ENCODE measurements at places on chromosomes 12 and 14.
A peak's percentile ranks its signal among the peaks of the same experiment; 100 is the strongest.

- no peak for DNase-seq
These were observed 455.6 kb upstream of the TMPO start for GRCh38 chr12:98059659-98060343.

DNA sequence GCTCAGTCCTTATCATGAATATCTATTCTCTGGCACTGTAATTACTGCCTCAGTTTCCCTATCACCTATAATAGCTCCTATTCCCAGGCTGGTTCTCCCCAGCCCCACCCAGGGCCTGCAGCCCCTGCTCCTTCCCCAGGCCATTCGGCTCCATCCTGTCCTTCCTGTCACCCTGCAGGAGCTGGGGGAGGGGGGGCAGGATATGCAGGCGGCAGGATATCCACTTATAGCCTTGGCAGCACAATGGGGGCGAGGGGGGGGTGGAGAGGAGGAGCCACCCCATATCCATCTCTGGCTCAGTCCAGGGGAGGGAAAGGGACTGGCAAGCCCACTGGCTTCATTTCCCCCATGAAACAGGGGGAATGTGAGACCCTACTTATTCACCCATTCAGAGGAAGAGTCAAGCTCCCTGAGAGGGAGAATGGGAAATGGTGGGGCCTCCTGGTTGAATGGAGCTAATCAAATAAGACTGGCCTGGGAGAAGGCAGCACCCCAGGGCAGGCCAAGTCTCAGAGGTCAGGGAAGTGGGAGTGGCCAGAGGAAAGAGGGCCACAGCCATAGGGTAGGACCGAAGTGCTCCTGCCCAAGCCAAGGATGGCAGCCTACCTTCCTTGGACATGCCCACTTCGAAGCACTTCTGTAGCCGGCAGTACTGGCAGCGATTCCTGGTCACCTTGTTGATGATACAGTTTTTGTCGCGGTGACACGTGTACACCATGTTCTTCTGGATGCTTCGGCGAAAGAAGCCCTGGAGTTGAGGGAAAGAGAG lies 7.8 kb upstream of the ITGB7 start:
- no peak for DNase-seq

- DNase-seq, result no peak
These were observed 145.3 kb downstream of the SSPN start for GRCh38 chr12:26340649-26341048.

- no peak for DNase-seq
These were observed 2.1 kb upstream of the PTPRQ start for GRCh38 chr12:80441921-80442320.

DNA sequence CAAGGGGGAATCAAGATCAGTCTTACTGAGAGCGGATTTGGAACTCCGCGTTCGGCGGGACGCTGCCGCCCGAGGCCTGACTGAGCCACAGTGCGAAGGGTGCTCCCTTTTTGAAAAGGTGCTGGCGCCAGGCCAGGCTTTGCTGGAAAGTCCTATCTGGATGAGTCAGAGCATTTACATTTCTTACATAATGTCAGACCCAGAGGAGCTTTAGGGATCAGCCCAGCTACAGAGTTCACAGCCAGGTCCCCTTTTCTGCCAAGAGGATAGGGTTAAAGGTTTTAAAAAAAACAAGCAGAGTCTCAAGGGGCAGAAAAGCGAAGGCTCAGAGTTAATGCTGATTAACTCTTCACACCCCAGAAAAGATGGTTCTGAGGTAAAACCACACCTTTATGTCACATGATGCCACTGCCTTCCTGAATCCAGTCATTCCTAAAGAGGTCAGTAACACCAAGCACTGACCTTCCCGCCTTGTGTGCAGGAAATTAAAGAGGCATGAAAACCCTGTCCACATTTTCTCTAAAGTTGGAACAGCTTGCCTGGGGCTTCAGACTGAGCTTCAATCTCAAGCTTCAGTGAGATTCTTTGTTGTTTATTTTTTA lies 11.7 kb upstream of the FBXL14 start:
- DNase-seq, result peak; percentile 43

GRCh38 chr12:16324772-16325171 lies 22.7 kb upstream of the MGST1 start:
- DNase-seq, result no peak

DNA sequence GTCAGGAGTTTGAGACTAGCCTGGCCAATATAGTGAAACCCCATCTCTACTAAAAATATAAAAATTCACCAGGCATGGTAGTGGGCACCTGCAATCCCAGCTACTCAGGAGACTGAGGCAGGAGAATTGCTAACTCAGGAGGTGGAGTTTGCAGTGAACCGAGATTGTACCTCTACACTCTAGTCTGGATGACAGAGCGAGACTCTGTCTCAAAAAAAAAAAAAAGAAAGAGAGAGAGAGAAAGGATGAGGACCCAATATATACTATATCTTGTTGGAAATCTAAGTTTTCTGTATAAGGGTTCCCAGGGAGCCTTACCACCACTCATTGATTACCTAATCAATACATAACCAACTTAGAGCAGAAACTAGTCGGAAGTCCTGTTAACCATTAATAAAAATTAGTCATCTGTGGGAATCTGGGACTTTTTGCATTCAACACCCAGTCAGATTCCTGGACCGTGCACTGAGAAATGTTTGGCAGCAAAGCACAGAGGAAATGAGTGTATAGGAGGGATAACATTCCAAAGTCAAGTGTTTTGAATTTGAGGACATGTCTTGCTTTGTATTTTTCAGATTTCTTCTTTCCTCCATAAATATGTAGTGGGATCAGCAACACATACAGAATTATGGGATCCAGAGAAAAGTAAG lies 44.8 kb upstream of the NR2C1 start:
- DNase-seq, result no peak

DNA sequence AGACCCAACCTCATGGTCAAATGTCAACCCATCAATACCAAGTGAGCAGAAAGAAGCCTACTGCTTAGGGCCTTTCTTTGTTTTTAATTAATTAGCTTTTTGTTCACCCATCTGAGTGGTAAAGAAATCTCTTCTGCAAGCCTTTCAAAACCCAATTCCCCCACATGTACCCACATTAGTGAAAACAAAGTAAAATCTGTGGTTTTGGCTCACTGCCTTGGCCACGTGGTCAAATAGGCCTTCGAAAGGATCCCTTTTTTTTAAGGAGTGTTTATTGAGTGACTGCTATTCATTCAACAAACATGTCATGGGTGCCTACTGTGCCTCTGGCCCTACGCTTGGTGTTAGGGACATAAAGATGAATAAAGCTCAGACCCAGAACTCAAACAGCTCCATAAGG lies 160.1 kb downstream of the NUAK1 start:
- no peak for DNase-seq

DNA sequence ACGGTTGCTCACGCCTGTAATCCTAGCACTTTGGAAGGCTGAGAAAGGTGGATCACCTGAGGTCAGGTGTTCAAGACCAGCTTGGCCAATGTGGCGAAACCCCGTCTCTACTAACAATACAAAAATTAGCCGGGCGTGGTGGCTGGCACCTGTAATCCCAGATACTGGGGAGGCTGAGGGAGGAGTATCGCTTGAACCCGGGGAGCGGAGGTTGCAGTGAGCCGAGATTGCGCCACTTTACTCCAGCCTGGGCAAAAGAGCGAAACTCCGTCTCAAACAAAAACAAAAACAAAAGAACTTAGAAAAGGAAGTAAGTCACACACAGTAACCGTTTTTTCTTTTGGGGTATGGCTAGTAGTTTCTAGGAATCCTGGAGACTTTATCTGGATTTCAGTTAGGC lies 1.7 kb upstream of the PALS1 start:
- DNase-seq, result no peak

- DNase-seq, result no peak
These were observed 158.9 kb downstream of the KIF26A start for GRCh38 chr14:104297313-104297704.

GRCh38 chr14:39025810-39026627 lies 77.0 kb downstream of the SEC23A start:
- DNase-seq, result no peak

DNA sequence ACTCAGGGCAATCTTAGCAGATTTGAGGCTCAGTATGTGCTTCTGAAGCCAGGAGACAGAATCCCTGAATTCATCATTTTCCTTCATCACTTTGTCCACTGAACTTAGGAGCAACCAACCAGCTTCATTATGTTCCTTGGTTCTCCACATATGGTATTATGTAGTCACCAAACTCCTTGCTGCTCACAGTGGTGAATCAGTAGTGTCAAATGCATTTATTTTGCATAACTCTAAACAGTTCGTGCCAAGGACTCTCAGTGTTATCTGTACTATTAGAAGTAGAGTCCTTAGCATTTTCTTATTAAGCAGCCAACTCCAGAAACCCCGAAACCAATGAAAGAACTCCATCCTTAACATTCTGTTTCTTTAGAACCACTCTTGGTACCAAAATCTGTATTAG lies 466.9 kb upstream of the RGS6 start:
- DNase-seq, result no peak

DNA sequence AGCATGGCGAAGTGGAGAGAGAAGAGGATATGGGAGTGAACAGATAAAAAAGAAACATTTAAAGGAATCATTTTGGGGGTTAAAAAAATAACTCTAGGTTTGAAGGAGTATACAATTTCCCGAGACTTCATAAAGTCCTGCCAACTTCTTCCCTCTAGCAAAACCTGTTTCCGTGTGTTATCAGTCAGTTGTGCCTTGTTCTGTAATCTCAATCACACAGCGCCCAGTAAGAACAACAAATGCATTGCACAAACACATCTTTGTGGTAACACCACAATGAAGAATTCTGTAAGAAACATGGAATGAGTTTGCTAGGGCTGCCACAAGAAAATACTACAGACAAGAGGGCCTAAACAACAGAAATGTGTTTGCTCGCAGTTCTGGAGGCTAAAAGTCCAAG lies 144.7 kb upstream of the FUT8 start:
- DNase-seq, result no peak

GRCh38 chr12:51406859-51407258 lies 15.7 kb upstream of the GALNT6 start:
- DNase-seq, result no peak

DNA sequence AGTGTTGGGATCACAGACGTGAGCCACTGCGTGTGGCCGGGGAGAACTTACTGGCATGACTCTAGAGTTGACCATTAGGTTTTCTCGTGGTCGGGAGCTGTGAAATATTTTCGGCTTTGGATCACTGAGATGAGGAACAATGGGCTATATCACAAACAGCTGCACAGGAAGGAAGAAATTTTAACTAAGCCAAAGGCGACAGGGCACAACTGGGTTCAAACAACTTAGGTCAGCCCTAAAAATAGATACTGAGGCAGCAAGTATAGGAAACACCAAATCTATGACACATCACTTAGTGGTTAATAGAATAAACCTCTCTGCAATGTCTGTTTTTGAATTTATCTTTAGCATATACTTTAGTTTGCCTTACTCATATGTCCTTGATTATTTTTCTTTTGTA lies 162.9 kb downstream of the LRIG3 start:
- no peak for DNase-seq

- no peak for DNase-seq
These were observed 523 bp downstream of the WSB2 start for GRCh38 chr12:118060301-118061010.

DNA sequence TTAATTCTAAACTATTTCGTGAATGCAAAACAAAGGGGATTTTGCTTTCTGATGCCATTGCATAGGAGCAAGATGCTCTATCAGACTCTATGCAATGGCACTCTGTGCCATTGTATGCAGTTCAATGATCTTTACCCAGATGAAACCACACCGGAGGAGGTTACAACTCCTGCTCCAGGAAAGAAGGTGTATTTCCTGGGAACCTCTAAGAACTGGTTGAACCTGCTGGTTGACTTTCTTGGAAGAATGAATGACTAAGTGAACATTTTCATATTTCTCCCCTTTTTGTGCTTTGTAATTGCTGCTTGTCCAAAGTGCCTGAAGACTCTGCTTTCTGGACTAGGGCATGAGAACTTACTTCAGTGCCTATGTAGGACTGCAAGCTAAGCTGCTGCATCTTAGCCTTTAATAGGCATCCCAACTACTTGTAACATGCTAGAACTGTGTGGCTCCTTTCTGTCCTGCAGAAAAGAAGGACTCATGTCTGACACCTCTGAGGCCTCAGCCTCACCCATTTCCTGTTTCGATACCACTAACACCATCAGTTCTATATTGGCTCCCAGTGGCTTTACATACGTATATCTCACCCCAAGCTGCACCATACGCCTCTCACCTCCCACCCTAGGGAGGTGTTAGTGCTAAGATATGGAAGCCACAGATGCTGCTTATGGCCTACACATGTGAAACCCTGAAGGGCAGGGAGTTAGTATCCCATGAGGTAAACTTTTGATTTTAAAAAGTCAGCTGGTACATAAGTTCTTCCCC lies 193.5 kb upstream of the CNOT2 start:
- no peak for DNase-seq

GRCh38 chr12:71691504-71692129 lies 5.7 kb downstream of the TMEM19 start:
- DNase-seq, result no peak

- DNase-seq, result no peak
These were observed 143.9 kb upstream of the NAV3 start for GRCh38 chr12:77686760-77687159.

DNA sequence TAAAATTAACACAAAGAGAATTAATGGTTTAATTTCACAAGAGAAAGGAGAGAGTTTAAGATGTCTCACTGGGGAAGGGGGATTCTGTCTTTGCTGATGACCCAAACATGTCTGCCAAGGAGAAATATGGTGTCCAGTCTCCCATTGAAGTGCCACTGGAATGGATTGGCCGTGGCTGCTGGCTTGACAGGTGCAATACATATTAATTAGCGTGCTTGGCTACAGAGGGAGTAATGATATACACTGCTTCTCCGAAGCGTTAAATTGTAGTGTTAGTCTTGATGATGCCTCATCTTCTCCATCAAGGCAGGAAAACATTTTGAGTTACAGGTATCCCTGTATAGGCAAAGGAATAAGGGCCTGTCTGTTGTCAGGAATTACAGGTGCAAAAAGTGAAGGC lies 393.4 kb upstream of the TMPO start:
- DNase-seq, result no peak

- DNase-seq, result no peak
These were observed 93.0 kb upstream of the MGAT4C start for GRCh38 chr12:86349196-86349595.

- DNase-seq, result no peak
These were observed 12.2 kb upstream of the SELPLG start for GRCh38 chr12:108645686-108646599.

DNA sequence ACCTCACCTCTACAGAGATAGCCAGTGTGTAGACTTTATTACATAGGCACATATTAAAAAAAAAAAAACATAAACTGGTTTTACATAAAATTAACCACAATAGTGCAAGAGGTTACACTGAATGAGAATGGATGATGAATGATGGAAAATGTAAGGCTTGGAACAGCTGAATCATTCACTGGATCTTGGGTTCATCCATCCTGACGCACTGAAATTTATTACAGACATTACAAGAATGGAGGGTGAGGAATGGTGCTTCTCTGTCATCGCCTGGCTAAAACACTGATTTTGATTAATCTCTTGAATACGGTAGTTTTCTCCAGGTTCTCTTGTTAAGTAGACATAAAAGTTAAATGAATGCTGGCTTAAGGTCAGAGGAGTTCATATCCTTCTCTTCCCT lies 40.0 kb upstream of the GTF2A1 start:
- DNase-seq, result no peak

Data from activated naive CD4-positive, alpha-beta T cell (primary cell).